ENCODE measurements at places on chromosomes 1 and 21. TPM values are rescaled to one million over a fixed set of nuclear protein-coding genes. Genes with fewer than 3 reads are reported as not detected.

The KRTAP11-1 gene
- not detected for total RNA-seq

The PLA2G2F gene
- total RNA-seq: not detected

The SPOCD1 gene
- 2.8 TPM for total RNA-seq

The INAVA gene
- not detected for total RNA-seq

The FBXO2 gene
- 3.7 TPM for total RNA-seq

The RPTN gene
- not detected for total RNA-seq

The CLIC6 gene
- total RNA-seq: not detected

The CA6 gene
- total RNA-seq: not detected

The KRTAP19-1 gene
- total RNA-seq: not detected

The PRRX1 gene
- 0.49 TPM for total RNA-seq

The PRDM16 gene
- total RNA-seq: under 0.01 TPM

The CCDC185 gene
- not detected for total RNA-seq

The MTF1 gene
- 4.8 TPM for total RNA-seq

The FABP3 gene
- 5.5 TPM for total RNA-seq

The FAAH gene
- total RNA-seq: 1.2 TPM

The GPR25 gene
- not detected for total RNA-seq

The KRTAP7-1 gene
- total RNA-seq: not detected

The STUM gene
- 0.57 TPM for total RNA-seq

The TMEM82 gene
- total RNA-seq: not detected

The NBPF4 gene
- total RNA-seq: not detected

The DIRAS3 gene
- total RNA-seq: 3.2 TPM

The KIAA1614 gene
- total RNA-seq: 3.8 TPM

The OR2T2 gene
- not detected for total RNA-seq

The CRP gene
- not detected for total RNA-seq

The PPM1J gene
- 0.49 TPM for total RNA-seq

The MRPL9 gene
- total RNA-seq: 84.4 TPM

The UBXN11 gene
- 2.3 TPM for total RNA-seq

The FCER1G gene
- total RNA-seq: not detected

The PTPRC gene
- total RNA-seq: not detected

The HEYL gene
- total RNA-seq: 0.32 TPM

The FCRL5 gene
- not detected for total RNA-seq

Data from bladder microvascular endothelial cell (primary cell).